ENCODE measurements at places on chromosomes 4 and X. TPM values are rescaled to one million over a fixed set of nuclear protein-coding genes. Genes with fewer than 3 reads are reported as not detected.

The RNF128 gene
- not detected for total RNA-seq

The ARHGAP24 gene
- total RNA-seq, result 80.2 TPM

The FGF5 gene
- total RNA-seq, result 1.7 TPM

The ZMYM3 gene
- 10.4 TPM for total RNA-seq

The XIAP gene
- 40.7 TPM for total RNA-seq

The ANKRD50 gene
- total RNA-seq, result 68.3 TPM
